T-helper 17 cell (primary cell): ENCODE measurements at places on chromosomes 5 and 9.

DNA sequence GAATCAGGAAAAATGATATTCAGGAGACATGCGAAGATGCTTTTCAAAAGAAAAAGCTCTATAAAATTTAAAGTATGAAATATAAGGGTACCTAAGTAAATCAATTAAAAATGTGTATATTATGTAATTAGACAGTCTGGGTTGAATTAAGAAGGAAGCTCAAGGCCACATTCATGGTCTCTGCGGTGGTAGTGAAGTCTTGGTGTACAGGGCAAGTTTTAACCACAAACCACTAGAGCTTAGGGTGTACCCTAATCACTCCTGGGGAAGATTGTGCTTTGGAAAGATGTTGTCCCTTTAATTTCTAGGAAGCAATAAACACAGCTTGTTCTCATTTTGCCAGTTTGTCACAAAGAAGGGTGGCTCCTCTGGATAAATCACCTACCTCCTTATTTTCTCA, 287.2 kb upstream of the ZNF608 start:
- DNase-seq, result no peak

- DNase-seq, result no peak
These were observed 185.8 kb downstream of the CDK5RAP2 start for GRCh38 chr9:120394058-120394669.

DNA sequence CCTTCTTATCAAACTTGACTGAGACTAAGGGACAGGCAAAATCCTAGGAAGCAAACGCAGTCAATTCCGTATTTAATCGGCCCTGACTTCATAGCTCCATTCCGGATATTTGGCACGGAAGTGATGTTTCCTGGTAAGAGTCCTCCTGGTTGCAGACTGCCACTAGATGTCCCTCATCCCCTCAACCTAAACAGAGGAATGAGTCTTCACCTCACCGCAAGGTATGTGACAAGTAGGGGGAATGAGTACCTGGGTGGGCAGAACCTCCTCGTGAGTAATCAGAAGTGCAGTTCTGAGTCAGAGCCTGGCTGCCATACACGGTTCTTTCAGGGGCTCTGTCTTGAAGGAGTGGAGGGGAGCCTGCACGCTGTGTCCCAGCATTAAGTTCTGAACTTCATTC, 173.6 kb downstream of the MUSK start:
- DNase-seq, result no peak

GRCh38 chr9:86486891-86487837, 133.0 kb upstream of the TUT7 start:
- DNase-seq, result no peak

DNA sequence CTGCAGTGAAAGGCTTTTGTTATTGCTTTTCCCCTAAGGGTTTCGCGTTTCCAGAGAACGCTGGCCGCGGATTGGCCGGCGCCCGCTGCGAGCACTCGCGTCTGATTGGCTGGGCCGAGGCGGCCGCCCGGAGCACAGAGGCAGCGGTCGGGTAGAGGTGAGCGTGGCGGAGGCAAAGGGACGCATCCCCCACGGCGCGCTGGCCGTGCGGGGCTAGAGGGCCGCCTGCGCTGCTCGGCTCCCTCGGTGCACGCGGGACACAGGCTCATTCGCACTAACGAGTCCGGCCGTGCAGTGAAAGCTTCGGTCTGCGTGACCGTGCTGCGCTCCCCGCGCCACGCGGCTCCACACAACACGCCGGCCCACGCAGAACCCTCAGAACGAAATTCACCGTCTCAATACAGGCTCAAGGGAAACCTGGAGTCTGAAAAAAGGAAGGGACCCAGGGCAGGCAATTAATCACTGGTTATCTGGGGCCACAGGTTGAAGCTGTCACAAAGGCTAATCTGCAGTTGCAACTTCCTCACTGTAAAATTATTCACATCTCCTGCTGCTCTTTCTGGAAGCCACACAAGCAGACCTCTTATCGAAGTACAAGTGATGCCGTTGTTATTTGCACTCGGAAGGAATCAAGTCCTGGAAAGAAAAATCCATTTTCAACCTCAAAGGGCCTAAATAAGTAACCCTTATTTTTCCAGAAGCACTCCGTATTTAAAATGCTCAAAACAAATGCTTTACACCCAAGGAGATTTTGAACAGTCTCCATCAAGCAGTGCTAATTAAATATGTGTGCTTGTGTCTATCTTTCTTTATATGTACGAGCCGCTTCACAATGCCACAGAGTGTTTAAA, 94.6 kb downstream of the ZNF608 start:
- no peak for DNase-seq

- no peak for DNase-seq
These were observed 303.0 kb upstream of the PDE4D start for GRCh38 chr5:60196385-60197113.

DNA sequence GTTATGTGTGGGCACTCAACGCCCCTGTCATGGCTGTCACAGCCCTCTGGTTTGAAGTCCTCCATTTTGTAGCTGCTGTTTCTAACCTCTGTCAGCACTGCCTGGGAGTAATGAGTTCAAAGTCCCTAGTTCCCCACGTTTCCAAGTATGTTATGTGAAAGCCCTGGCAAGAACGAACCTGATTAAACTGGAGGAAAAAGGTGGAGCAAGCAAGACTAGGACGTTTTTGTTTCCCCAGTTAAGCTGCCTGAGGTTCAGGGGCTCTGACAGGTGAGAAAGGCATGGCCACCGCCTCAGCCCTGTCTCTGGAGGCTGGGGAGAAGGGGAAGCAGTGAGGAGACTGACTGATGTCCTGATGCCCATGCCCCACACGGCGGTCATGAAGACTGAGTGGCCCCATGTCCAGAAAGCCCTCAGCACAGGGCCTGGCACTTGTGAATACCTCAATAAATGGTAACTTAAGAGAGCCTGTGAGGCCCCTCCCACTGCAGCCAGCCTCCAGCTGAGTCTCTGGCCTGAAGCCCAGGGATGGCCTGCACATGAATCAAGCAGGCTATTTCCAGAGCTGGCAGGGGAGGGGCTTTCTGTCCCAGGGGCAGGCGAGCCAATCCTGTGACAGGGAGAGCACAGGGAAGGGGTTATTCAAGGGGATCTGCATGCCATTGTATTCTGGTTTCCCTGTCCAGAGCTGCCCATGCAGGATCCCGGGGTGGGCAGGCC, 61.8 kb downstream of the PFDN1 start:
- DNase-seq, result no peak

- no peak for DNase-seq
These were observed 4.8 kb downstream of the ARHGEF28 start for GRCh38 chr5:73630765-73631164.

DNA sequence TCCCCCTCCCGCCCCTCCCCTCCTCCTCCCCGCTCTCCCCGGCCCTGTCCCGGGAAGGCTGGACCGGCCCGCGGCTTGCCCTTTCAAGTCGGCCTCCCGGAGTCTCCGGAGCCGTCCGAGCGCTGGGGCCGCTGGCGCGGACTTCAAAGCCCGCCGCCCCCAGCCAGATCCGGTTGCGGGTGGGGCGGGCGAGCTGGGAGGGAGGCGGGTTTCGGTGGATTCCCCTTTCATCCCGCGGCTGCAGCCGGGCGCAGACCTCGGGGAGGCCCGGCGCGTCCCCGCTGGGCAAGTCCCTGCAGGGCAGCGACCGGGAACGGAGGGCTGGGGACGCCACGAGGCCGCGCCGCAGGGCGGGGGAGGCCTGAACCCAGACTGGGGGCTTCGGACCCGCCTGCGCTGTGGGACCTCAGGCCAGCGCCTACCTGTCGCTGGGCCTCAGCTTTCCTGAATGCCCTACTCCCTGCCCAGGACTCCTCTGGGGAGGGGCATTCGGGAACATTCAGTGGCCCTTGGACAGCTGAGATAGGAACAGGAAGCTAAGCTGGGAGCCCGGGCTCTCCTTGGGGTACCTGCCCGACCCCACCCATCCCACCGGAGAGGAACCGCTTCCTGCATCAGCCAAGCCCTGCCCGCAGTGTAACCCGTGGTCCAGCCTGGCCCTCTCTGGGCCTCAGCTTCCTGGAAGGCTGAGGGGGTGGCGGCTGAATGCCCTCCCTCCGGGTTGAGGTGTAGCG, 23.4 kb downstream of the C9orf50 start:
- peak; percentile 28 for DNase-seq

GRCh38 chr5:101782352-101783103, 513.6 kb downstream of the SLCO4C1 start:
- DNase-seq, result no peak

DNA sequence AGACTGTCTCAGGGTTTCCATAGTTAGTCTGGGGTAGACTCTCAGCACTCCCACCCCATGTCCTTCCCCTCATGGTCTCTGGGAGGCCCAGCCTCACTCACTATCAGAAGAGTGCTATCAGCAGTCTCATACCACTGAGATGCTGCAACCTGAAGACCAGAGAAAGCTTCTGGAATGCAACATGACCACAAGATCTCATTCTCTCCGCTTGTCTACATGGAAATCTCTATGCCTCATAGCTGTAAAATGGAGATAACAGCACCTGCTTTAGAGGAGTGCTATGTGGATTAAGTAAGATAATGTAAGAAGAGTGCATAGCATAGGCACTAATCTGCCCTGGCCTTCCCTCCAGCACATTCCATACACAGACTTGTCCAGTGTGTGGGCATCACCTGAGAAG, 47.0 kb upstream of the ZNF169 start:
- no peak for DNase-seq

GRCh38 chr9:129678844-129679243, 13.4 kb downstream of the PRRX2 start:
- DNase-seq, result no peak

GRCh38 chr5:107682533-107682932, 11.8 kb upstream of the EFNA5 start:
- no peak for DNase-seq

GRCh38 chr5:126469536-126470316, 46.5 kb downstream of the GRAMD2B start:
- DNase-seq, result no peak

DNA sequence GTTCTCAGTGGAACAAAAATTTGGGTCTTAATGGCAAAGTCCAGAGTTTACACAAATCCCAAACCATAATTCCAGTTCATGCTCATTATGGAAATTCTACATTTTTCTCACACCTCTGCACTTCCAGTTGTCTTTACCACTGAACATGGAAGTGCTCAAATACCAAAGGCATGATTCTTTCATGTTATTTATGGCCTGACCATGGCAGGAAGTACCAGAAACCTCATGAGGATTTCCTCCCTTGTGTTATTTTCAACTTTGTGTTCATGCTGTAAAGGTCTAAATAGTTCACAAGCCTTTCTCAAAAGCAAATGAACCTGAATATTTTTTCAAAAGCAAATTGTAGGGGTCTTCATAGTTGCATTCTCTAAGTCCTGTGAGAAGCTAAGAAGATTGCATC, 82.0 kb upstream of the ITGA1 start:
- no peak for DNase-seq

DNA sequence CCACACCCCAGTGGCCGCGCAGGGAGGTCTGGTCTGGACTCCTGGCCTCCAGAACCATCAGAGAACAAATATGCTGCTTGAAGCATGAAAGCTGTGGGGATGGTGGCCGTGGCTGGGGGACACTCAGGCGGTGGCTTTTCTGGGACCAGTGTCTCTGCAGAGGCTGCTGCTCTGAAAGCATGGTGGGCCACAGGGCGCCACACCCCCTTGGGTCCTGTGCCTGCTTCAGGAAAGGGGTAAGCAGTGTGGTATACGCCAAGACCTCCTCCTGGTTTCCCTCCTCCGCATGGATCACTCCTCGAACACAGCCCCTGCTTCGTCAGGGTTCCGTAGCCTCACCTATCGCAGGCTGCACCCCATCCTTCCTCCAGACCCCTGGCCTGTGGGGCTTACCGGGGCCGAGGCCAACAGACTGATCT, 19.7 kb upstream of the TERT start:
- DNase-seq, result no peak

- no peak for DNase-seq
These were observed 31.1 kb downstream of the OR2K2 start for GRCh38 chr9:111298731-111299598.

DNA sequence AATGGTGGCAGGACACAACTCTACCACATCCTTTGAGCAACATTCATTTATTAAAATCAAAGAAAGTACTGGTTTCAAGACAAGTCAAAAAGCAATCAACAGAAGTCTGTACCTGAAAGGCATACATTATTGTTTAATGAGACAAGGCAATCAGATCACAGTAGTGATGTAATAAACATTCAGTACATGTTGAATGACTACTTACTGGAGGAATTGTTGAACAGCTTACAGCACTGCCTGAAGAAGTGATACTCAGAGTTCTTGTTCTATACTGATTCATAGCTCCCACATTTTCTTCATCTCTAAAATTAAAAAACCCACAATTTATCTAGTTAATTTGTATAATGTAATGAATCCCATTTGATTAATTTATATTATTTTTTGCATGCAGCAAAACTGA, 18.2 kb downstream of the RIOK2 start:
- no peak for DNase-seq

- no peak for DNase-seq
These were observed 175.2 kb downstream of the CACNA1B start for GRCh38 chr9:138052635-138053320.

DNA sequence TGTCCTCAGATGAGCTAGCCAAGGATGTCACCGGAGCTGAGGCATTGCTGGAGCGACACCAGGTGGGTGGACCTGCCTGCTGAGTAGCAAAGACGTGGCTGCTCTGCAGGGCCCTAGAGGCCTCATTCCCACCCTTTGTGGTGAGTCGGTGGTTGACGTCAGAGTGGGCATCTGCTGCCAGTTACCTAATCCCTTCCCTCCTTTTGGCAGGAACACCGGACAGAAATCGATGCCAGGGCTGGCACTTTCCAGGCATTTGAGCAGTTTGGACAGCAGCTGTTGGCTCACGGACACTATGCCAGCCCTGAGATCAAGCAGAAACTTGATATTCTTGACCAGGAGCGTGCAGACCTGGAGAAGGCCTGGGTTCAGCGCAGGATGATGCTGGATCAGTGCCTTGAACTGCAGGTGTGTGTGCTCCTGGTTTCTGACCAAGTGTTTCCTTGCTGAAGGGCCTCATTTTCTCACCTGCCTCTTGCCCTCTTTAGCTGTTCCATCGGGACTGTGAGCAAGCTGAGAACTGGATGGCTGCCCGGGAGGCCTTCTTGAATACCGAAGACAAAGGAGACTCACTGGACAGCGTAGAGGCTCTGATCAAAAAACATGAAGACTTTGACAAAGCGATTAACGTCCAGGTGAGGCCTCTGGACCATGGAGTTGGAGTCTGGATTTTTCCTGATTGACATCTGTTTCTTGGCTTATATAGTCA, 48.9 kb downstream of the DYNC2I2 start:
- DNase-seq, result no peak

- DNase-seq, result peak; percentile 83
These were observed at the start of gene YTHDC2 for GRCh38 chr5:113513384-113514288. Gene YTHDC2 (plus strand): TSS chr5:113513694. CDS start chr5:113513896, 202 bp downstream.

- no peak for DNase-seq
These were observed 31.8 kb downstream of the SPATA31C2 start for GRCh38 chr9:88106492-88106891.
